ENCODE measurements at places on chromosomes 1 and 21. TPM values are rescaled to one million over a fixed set of nuclear protein-coding genes. Genes with fewer than 3 reads are reported as not detected.

- DNase-seq, result no peak
Measured at GRCh38 chr1:244296003-244296402, 155.7 kb downstream of the ADSS2 start.

DNA sequence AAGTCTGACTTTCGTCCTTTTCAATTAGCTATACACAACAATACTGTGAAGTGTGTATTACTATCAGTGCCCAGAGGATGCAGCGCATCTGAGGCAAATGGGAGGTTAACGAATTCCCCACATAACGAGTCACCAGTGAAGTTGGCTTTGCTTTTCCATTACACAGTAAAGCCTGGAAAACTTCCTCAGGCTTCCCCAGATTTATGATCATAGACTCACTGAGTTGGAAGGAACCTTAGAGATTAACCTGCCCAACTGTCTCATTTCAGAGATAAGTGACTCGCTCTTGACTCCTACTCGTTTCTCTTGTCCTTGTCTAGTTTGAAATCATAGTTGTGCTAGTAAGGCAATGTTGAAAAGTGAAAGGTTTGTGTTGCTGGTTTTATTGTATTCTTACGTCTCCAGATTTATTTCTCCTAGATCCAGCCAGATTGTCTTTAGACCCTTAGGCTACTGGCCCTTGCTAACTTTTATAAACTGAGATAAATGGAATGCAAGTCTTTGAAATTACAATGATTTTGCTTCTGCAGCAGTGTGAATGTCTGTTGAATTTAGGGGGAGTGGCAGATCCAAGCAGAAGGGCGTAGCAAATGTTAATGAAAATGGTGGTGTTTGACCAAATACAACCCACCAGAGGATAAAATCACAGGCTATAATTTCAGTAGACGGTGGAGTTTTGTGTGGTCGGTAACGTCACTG, 17.3 kb downstream of the S1PR1 start:
- no peak for DNase-seq

GRCh38 chr1:180241716-180242544, 11.9 kb downstream of the LHX4 start:
- DNase-seq, result no peak

DNA sequence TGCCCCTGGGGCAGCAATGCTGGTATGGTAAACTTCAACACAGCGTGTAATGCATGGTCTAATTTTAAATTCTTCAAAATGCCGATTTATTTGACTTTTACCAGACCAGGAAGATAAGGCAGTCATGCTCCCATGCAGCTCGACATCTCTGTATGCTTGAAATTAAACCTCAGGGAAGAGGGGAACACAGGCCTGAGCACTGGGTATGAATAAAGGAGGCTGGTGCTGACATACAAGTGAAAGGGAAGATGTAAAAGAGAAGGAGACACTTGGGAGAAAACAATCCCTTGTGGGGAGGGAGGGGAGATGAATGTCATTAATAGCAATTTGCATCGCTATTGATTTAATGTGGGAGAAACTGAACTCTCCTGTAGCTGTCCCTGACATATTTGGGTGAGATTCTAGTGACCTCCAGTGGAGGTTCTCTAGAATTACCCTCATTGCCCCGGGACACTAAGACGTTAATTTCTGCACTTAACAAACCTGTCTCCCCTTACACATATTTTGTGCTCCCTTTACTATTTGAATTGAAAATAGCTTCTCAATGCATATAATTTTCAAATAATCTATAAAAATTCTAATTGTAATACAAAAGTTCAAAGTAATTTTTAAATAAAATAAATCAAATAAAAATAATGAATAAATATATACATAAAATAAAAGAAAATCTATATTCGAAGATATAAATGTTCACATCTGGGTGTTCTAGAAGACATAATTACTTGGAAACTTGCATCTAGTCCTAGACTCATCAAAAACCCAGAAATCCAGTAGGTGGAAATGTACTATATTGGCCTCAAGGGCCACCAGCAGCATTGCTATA, 283.1 kb downstream of the LMX1A start:
- no peak for DNase-seq

GRCh38 chr1:100076319-100076718, 56.4 kb downstream of the SASS6 start:
- no peak for DNase-seq

- DNase-seq, result no peak
Measured at GRCh38 chr1:70458131-70458530, 47.1 kb downstream of the CTH start.

DNA sequence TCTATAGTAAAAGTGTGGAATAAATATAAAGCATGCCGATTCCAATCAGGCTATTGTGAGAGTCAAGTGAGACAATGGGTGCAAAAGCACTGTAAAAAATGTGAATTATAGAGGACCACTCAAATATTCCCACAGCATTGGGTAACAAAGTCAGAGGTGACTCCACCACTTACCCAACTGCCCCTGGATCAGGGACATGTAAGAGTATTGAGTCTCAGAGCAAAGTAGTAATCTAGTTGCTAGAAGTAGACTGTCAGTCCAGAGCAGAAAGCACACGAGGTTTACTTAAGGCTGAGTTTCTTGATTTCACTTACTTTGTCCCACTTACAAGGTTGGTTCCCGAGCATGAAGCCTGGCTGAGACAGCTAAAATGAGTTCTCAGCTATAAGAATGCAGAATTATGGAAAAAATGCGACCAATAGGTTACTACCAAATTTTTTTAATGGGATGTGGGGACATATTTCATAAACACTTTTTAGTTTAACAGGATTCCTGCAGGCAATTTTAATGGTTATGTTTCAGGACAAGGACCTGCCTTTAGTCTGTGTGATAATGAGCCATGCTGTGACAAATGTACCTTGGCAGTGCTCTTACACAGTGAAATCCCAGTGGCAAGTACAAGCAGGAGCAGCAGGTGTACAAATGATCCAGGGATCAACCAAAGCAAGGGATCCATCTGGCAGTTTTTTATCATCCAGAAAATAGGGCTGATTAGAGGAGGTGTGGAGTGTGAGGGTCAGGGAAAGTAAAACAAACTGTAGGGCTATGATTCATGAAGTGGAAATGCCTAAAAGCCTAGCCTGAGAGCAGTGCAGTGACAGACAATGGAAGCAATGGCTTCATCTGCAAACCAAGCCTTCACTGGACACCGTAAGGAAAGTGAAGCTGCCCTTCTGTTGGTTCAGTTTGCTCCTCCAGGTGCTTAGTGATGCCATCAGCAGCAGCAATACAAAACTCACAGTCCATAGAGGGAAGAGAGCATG, 156.2 kb upstream of the SPAG17 start:
- no peak for DNase-seq

- DNase-seq, result no peak
Measured at GRCh38 chr1:29599071-29599470, 362.7 kb downstream of the PTPRU start.

GRCh38 chr21:46001821-46002681, 20.5 kb downstream of the COL6A1 start:
- DNase-seq, result no peak

The CSF1 gene
- total RNA-seq, result 20.3 TPM

DNA sequence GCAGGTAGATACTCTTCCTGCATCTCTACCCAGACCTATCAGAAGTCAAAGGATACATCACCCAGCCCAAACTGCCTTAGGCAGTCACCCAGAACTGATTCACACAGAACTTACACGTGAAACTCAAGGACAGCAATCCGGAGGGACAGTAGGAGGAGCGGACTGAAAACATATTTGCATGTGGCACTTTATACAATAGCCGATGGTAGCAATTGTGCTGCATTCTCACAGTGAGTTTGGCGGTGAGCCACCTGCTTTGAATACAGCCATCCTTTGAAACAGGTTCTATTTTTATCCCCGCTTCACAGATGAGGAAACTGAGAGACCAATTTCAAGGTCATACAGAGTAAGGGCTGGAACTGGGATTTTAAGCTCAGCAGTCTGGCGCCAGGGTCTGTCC, 69.5 kb downstream of the EDEM3 start:
- no peak for DNase-seq

DNA sequence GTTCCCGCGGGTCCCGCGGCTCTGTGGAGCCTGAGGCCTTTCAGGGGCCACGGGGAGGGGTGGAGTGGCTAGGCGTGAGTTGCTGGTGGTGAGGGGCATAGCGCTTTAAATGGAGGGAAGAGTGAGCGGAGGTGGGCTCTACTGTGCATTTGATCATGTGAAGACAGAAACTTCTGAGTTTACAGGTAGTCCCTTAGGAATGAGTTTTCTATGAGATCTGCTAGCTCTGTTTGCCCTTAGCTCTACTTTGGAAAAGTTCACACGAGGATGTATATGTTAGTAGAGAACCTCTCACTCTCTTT, 593 bp downstream of the ST6GALNAC3 start:
- DNase-seq, result no peak

DNA sequence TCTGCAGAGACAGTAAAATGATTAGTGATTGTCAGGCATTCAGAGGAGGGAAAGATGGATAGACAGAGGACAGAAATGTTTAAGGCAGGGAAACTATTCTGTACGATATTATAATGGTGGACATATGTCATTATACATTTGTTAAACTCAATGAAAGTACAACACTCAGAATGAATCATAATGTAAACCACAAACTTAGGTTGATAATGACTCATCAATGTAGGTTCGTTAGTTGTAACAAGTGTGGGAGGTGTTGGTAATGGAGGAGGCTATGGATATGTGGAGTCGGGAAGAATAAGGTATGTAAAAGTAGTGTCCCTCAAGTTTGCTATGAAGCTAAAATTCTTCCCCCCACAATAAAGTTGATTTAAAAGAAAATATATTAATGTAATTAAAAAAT, 455.0 kb downstream of the BRINP3 start:
- no peak for DNase-seq

DNA sequence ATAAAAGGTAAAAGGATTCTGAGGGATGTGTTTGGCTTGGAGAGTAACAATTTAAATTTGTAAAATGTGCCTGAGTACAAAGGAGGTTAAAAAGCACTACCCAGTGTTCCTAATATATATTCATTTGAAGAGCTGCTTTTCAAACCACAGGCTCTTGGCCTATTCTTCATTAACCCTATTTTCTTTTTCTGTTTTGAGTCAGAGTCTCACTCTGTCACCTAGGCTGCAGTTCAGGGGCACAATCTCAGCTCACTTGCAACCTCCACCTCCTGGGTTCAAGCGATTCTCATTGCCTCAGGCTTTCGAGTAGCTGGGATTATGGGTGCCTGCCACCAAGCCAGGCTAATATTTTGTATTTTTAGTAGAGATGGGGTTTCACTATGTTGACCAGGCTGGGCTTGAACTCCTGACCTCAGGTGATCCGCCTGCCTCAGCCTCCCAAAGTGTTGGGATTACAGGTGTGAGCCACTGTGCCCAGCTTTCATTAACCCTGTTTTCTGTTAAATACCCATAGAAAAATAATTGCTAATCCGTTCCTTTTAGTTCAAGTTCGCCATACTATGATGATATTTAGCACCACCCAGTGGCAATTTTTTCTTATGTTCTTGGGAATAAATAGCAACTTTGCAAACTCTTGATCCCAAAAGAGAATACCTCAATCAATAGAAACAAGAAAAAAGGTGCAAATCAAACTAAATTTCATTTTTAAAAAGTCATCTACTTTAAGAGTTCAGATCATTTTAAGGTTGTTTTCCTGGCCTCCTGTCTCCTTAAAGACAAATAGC, 30.5 kb downstream of the ZBTB8OS start:
- DNase-seq, result no peak

DNA sequence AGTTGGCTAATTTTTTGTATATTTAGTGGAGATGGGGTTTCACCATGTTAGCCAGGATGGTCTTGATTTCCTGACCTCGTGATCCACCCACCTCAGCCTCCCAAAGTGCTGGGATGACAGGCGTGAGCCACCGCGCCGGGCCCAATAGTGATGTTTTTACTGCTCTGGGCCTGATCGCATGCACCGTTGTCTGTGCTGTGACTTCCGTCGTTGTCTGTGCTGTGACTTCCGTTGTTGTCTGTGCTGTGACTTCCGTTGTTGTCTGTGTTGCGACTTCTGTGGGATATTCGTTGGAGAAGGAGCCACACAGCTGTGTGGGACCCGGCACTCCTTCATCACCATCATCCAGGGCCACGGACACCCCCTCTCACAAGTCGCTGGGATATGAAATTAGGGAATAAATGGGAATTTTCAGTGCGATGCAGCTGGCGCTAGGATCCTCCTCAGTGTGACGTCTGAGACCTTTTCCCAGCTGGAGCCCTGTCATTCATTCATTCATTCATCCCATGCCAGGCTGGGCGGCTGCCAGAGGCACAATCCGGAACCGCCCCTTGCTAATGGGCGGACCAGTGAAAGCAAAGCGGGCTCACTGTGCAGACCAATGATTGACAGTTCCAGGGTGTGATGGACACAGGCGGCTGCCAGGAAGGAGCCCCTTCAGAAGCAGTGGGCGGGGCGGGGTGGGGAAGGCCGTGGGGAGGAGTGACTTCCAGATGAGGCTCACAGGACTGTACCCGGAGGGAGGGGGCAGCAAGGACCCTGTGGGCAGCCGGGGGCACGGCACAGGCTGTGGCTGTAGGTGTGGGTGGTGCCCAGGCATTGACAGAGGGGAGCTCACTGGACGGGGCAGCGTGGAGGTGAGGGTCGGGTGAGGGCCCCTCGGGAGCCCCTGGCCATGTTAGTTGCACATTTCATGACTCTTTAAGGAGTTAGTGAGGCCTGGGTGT, 48.9 kb downstream of the PRKCZ start:
- DNase-seq, result no peak

All from T-helper 17 cell (primary cell).